ENCODE measurements at places on chromosomes 4 and X.
A peak's percentile ranks its signal among the peaks of the same experiment; 100 is the strongest.

DNA sequence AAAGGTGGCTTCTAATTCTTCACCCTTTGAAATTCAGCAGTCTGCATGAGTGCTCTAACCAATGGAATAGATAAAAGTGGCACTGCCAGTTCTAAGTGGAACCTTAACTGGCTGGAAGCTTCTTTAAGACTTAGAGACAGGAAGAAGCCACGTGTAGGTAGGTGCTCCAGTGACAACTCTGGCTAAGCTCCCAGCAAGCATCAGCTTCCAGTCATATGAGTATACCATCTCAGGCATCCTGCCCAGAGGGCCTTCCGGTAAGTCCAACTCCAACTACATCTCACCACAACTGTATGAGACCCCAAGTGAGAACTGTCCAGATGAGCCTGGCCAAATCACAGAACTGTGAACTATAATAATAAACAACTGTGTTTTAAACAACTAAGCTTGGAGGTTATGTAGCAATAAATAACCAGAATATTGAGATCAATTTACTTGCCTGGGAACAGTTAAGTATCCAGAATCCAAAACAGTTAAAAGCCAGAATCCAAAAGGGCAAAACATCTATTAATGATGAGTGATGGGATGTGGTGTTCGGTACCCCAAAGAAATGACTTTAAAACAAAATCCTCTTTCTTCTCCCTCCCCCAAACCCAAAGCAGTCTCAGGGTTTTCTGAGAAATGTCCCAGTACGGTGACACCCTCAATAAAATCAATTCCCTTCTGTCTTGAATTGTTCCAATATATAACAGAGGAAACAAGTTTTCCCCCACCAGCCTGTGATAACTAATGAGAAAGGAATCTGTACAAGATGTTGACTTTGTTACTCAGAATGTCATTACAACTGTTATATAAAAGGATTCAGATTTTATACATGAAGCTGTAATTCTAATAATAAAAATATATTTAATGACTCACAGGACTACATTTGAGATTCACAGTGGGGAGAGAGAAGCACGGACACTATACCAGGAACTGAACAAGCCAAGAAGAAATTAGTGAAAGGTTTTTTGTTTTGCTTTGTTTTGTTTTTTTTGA, 4.2 kb downstream of the TSPAN5 start:
- no peak for DNase-seq

GRCh38 chr4:147195386-147195785, 249.7 kb upstream of the TTC29 start:
- DNase-seq, result no peak

DNA sequence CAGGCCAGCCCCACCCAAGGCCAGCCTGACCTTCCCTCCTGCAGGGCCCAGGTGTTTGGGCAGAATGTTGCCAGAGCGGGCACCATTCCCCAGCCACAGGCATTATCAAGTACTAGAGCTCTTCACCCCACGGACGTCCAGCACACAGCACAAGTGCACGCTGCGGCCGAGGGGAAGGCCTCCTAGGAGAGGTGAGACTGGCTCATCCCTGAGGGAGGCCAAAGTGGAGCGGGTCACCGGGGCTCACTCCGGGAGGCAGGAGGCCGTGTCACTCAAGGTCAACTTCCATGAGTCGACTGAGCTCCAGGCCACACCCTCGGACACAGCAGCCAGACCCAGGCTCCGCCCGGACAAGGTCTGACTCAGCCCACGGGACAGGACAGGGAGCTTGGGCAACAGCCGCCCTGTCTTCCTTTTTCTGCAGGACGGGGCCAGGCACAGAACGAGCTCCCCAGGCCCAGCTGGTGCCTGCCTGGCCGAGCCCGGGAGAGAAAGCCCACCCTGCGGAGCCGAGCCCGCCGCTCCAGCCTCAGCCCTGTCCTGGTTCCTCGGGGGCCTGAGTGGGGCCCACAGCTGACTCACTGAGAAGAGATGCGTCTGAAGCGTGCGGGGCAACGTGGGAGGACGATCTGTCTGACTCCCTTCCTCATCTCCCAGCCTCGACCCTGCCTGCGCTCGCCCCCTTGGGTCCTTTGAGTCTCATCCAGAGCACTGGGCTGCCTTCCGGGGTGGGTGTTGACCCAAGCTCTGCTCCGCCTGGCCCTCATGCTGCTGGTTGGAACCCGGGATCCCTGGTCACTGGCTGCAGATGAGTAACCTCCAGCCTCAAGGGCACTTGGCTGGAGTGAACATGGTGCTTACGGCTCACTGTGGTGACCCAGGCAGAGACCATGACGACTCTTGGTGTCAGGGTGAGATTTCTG, 1.6 kb downstream of the SLC49A3 start:
- DNase-seq, result peak; percentile 57

- no peak for DNase-seq
Measured at GRCh38 chr4:10521424-10521823, 64.2 kb upstream of the ZNF518B start.

DNA sequence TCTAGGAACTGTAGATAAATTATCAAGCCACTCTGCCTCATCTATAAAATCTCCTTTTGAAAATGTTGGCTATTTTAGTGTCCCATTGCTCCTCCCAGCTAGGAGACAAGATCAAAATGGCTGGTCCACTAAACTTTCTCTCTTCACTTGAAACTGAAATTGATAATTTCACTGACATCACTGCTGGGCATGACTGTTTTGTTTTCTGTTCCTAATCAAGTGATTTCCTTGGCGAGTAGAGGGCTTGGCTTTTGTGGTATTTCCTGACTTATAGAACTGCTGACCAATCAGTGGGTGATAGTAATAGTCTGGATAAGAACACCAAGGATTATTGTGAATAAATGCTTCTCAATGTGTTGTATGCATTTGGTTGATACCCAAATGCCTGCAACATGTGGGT, 2152.9 kb downstream of the ARAP2 start:
- no peak for DNase-seq

DNA sequence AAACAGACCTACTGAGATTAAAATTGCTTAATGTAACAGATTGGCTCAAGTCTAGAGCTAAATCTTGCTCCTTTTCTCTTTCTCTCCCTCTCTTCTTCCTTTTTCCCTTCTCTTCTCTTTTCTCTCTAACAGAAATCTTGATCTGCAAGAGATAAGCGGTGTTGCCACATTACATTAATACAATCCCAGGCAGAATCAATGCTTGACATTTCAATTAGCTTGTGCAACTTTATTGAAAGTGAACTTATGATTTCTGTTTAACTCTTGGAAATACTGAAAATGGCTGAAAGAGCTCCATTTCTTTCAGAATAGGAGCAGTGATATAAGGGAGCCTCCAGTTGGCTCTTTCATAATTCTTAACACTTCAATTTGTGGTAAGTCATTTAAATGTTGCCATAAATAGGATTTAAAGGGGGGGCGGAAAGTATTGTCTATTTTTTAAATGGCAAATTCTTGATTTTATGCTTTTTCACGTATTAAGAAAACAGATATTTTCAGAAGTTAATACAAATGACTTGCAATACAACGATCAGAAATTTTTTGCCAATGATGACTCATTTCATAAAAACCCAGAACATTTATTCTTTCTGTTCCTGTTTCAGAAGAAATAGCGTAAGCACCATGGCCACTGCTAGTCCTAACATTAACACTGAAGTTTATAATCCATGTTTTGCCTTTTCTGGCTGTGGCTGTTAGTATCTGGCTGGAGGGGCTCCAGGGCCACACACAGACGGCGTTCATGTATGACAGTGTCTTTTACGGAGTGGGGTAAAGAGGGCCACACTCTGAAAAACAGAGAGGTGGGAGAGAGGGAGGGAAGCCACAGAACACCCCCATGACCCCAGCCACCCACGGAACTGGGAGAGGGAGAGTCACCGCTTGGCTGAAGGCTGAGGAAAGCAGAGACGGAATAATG, 115.7 kb upstream of the FAT1 start:
- no peak for DNase-seq

GRCh38 chr4:26583538-26583864, 383 bp upstream of the TBC1D19 start:
- DNase-seq, result no peak

DNA sequence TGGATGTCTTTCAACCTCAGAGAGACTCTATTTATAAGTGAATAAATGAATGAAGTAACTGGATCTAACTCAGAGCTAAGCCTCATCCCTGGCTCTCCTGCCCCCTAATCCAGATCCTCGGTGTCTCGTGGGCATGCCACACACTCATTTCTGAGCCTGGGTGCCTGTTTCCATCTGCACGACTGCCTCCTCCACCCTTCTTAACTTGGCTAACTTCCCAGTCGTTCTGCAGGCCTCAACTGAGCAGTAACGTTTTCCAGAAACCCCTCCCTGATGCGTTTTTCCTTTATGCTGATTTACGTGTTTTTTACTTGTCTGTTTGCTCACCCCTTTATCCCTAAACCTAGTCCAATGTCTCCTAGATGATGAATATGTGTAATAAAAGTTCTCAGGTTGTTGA, 186.9 kb upstream of the HS3ST1 start:
- no peak for DNase-seq

- DNase-seq, result no peak
Measured at GRCh38 chr4:70629469-70630090, 1.0 kb downstream of the ENAM start.

GRCh38 chr4:43348591-43348990, 456.1 kb downstream of the GRXCR1 start:
- no peak for DNase-seq

GRCh38 chrX:108019382-108019875, 25.4 kb upstream of the VSIG1 start:
- no peak for DNase-seq

DNA sequence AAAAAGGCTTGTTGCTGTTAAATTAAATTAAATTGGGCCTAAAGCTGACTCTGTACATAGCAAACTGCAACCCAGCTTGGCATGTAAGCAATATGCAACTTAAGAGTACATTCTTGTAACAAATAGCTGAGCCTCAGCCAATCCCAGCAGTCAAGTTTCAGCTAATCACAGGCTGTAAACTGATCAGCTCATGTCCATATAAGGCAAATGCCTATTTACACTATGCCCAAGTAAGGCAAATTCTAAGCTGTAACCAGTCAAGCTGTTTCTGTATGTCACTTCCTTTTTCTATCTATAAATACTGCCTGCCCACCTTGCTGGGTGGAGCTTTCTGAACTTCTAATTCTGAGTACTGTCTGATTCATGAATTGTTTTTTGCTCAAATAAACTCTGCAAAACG, 429.1 kb upstream of the FTHL17 start:
- no peak for DNase-seq

DNA sequence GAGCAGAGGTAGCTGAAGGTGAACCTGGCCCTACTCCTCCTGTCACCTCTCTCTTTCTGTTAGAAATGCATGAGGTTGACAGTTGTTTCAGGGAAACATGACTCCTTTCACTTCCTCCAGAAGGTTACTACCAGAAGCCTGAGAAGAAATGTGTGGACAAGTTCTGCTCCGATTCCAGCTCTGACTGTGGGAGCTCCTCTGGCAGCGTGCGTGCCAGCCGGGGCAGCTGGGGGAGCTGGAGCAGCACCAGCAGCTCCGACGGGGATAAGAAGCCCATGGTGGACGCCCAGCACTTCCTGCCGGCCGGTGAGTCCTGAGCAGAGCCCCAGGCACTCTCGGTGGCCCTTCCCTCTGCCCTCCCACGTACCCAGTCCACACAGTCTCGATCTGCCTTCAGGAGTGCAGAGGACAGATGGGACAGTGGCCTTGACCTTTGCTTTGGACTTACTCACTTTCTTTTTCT, 61.3 kb upstream of the TLR2 start:
- DNase-seq, result no peak

DNA sequence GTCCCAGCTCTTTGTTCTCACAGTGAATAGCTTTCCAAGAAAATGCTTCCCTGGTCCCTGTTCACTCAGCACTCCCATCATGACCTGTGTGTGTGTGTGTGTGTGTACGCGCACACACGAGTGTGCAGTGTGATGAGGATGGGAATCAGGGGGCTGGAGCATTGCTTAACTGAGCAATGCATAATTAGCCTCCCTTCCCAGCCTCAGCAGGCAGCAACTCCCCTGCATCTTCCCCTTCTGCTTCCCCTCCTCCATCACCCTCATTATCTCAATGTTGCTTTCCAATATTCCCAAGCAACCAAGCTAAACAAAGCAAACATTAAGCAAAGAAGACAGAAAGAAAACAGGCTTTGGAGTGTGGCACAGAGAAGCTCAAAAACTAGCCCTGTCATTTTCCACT, 137.0 kb downstream of the RBM47 start:
- no peak for DNase-seq

DNA sequence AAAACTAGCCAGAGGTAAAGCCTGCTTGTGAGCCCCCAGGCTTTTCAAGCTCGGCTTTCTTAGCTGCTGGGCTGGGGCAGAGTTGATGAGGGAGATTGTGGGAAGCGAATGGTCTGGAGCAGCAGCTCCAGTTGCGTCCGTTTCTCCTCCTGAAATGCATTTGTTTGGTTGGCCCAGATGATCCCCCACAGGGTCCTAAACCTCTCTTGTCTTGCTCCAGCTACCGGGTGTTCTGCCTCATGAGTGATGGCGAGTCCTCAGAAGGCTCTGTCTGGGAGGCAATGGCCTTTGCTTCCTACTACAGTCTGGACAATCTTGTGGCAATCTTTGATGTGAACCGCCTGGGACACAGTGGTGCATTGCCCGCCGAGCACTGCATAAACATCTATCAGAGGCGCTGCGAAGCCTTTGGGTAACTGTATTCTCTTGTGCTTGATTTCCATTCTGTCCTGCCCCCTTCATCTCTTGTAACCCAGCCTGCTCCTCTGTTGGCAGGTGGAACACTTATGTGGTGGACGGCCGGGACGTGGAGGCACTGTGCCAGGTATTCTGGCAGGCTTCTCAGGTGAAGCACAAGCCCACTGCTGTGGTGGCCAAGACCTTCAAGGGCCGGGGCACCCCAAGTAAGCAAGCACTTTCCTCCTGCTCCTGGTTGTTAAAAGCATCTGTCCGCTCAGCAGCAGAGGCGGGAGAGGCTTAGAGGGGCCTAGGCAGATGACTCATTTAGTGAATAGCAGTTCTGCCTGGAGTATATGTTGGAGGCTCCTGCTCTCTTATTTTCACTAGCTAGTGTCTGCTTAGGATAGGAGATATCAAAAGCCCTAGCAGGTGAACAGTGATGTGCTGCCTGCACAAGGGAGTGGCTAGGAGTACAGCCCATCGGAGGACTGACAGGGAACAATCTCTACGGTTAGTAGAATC, 15.3 kb downstream of the TKTL1 start:
- DNase-seq, result no peak

GRCh38 chr4:153117554-153117953, 86.7 kb upstream of the TRIM2 start:
- DNase-seq, result no peak

- no peak for DNase-seq
Measured at GRCh38 chrX:362937-363620, 23.6 kb downstream of the PPP2R3B start.

GRCh38 chrX:134885336-134886001, 105.3 kb upstream of the SMIM10 start:
- no peak for DNase-seq

- no peak for DNase-seq
Measured at GRCh38 chr4:11133868-11134267, 294.8 kb downstream of the HS3ST1 start.

GRCh38 chr4:7120341-7120740, 52.5 kb upstream of the GRPEL1 start:
- no peak for DNase-seq

- no peak for DNase-seq
Measured at GRCh38 chr4:126790633-126791032, 842.1 kb upstream of the INTU start.
